ENCODE measurements at places on chromosomes 12 and 14. TPM values are rescaled to one million over a fixed set of nuclear protein-coding genes. Genes with fewer than 3 reads are reported as not detected.

MDGA2 gene
- total RNA-seq, result 2.5 TPM

FITM1 gene
- total RNA-seq, result 39.1 TPM

C12orf76 gene
- total RNA-seq, result 23.6 TPM

SMIM41 gene
- 0.35 TPM for total RNA-seq

SP1 gene
- total RNA-seq, result 67.6 TPM

Data from metanephros (tissue), 2 donors.